Progenitor cell of endocrine pancreas (in vitro differentiated cells): ENCODE measurements at places on chromosomes 1 and 21. TPM values are rescaled to one million over a fixed set of nuclear protein-coding genes. Genes with fewer than 3 reads are reported as not detected.

Gene AMY2A
- total RNA-seq: not detected in 2 replicates

Gene CSMD2
- 0.11 and 0.38 TPM in 2 replicates for total RNA-seq

Gene OR2T35
- total RNA-seq: not detected in 2 replicates

Gene C1orf226
- 5.1 and 6.5 TPM in 2 replicates for total RNA-seq

Gene VSIG8
- 0.20 TPM in 1 of 2 replicates, not detected in the other for total RNA-seq

Gene KIF14
- 7.8 and 7.9 TPM in 2 replicates for total RNA-seq

Gene ATP6V1G3
- total RNA-seq: not detected in 2 replicates

Gene BTBD19
- total RNA-seq: 26.7 and 27.5 TPM in 2 replicates

- H3K27me3 ChIP-seq: no peaks in the 10 kb centered on the region
- H3K36me3 ChIP-seq: peaks cover 3% of the 10 kb centered on the region
- H3K4me3 ChIP-seq: no peak overlapping the region
Measured at GRCh38 chr1:156993426-156994147, 52.0 kb downstream of the ARHGEF11 start.

- no peaks in the 10 kb centered on the region for H3K27me3 ChIP-seq
- DNase-seq: no peak
- no peak overlapping the region for H3K4me3 ChIP-seq
- H3K36me3 ChIP-seq: no peaks in the 10 kb centered on the region
- no peak overlapping the region for H3K27ac ChIP-seq
- H3K4me1 ChIP-seq: peaks cover 7% of the 10 kb centered on the region
Measured at GRCh38 chr1:178434899-178435435, 61.8 kb downstream of the CLEC20A start.

DNA sequence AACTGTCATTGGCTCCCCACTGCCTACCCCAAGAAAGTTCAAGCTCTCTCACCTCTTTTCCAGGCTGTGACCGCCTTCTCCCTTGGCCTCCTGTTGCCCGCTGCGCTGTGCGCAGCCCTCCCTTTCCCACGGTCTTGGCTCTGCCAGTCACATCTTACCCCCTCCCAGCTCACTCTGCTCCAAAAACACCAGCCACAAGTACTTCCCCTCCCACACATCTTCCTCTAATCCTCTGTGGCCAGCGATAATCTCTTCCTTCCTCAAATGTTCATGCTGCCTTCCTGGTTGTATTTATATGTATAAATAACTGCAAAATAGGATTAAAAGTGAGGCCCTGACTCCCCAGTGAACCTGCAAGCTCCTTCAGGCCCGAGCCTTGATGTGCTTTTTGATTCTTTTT, 81.8 kb downstream of the AJAP1 start:
- peaks cover 16% of the 10 kb centered on the region for H3K27me3 ChIP-seq
- H3K4me1 ChIP-seq: no peaks in the 10 kb centered on the region
- H3K36me3 ChIP-seq: no peaks in the 10 kb centered on the region
- DNase-seq: no peak
- no peak overlapping the region for H3K27ac ChIP-seq

GRCh38 chr1:27658951-27659496, 13.0 kb downstream of the IFI6 start:
- H3K27me3 ChIP-seq: peaks cover 25% of the 10 kb centered on the region
- peak overlapping the region; percentile 73 for H3K27ac ChIP-seq
- DNase-seq: no peak
- no peaks in the 10 kb centered on the region for H3K36me3 ChIP-seq
- peaks cover 11% of the 10 kb centered on the region for H3K4me1 ChIP-seq

DNA sequence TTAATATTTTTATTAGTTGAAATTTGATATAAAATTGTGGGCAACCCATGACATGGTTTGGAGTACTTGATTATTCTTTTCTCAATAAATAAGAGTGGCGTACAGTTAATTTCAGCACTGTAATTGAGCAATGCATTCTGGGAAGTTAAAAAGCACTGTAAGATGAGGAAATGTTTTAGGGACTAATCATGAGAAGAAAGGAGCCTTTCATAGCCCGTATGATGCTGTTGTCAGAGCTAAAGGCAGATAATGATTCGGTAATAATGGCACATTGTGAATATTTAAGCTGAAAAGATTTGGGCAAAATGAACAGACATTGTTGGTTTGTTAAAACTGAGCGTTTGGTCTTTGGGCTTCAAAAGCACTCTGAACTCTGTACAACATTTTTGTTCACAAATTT, 139.3 kb downstream of the NFIA start:
- no peak for DNase-seq
- no peak overlapping the region for H3K4me3 ChIP-seq
- no peaks in the 10 kb centered on the region for H3K4me1 ChIP-seq
- no peaks in the 10 kb centered on the region for H3K36me3 ChIP-seq

GRCh38 chr1:60066001-60066400, 7.6 kb downstream of the C1orf87 start:
- H3K27me3 ChIP-seq: peaks cover 2% of the 10 kb centered on the region
- no peaks in the 10 kb centered on the region for H3K4me1 ChIP-seq
- no peak overlapping the region for H3K4me3 ChIP-seq
- DNase-seq: no peak
- no peaks in the 10 kb centered on the region for H3K36me3 ChIP-seq

DNA sequence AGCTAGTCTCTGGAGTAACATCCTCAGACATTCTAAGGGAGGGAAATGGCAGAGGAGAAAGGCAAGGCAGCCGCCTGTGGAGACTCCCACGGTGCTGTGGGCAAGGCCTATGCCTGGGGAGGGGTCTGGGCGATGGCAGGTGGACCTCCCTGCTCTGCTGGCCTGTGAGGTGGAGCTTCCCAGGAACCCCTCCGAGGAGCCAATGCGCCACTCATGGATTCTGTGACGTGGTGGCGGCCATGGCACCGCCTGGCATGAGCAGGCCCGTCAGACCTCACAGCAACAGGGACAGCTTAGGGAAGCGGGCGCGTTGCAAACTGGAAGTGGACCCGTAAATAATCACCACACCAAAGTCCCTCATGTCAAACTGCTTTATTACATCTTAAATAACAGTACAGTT, 6.7 kb upstream of the NADK start:
- no peaks in the 10 kb centered on the region for H3K27me3 ChIP-seq
- DNase-seq: no peak
- H3K36me3 ChIP-seq: peaks cover 22% of the 10 kb centered on the region
- H3K4me3 ChIP-seq: no peak overlapping the region
- peaks cover 12% of the 10 kb centered on the region for H3K4me1 ChIP-seq

GRCh38 chr1:41611932-41612450, 127.5 kb upstream of the EDN2 start:
- peaks cover 4% of the 10 kb centered on the region for H3K27me3 ChIP-seq
- no peaks in the 10 kb centered on the region for H3K36me3 ChIP-seq
- DNase-seq: no peak
- H3K4me1 ChIP-seq: no peaks in the 10 kb centered on the region
- H3K27ac ChIP-seq: no peak overlapping the region

DNA sequence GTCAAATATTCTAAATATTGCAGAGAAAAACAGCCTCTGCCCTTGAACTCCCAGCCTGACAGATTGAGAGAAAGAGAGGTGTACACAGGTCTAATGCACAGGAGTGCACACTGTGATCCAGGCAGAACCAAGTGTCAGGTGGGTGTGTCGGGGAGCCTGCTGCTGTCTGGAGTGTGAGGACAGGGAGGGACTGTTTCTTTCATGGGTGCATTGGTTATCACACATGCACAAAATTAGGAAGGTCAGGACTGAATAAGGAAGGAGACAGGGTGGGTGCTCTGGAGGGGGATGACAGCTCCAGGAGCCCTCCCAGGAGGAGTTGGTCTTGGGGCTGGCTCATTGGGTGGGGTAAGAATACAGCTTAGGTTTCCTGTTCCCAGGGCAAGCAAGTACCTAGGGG, 13.3 kb upstream of the PINK1 start:
- no peak overlapping the region for H3K4me3 ChIP-seq
- H3K36me3 ChIP-seq: no peaks in the 10 kb centered on the region
- no peak overlapping the region for H3K27ac ChIP-seq
- H3K4me1 ChIP-seq: no peaks in the 10 kb centered on the region
- no peak for DNase-seq
- peaks cover 13% of the 10 kb centered on the region for H3K27me3 ChIP-seq

DNA sequence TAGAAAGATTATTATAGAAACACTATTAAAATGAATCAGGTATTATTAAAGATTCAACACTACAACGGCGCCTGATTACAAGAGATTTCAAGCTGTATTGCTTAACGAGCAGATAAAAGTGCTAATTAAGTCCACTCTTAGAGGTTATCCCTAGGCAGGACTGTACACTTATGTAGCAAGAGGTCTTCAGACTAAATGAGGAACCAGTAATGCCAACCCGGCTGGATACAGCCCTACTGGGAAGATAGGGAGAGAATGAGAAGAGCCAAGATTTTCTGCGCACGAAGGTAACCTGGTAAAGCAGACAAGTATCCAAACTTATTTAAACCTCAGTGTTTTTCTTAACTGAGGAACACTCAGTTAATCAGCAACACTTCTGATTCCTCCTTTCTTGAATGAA, 115.7 kb upstream of the HIVEP3 start:
- no peak for DNase-seq
- H3K4me1 ChIP-seq: peaks cover 9% of the 10 kb centered on the region
- no peak overlapping the region for H3K27ac ChIP-seq

GRCh38 chr1:93842750-93843500, 36.1 kb downstream of the DNTTIP2 start:
- peaks cover 1% of the 10 kb centered on the region for H3K36me3 ChIP-seq
- no peak overlapping the region for H3K4me3 ChIP-seq
- DNase-seq: no peak
- H3K27me3 ChIP-seq: no peaks in the 10 kb centered on the region
- no peak overlapping the region for H3K27ac ChIP-seq

DNA sequence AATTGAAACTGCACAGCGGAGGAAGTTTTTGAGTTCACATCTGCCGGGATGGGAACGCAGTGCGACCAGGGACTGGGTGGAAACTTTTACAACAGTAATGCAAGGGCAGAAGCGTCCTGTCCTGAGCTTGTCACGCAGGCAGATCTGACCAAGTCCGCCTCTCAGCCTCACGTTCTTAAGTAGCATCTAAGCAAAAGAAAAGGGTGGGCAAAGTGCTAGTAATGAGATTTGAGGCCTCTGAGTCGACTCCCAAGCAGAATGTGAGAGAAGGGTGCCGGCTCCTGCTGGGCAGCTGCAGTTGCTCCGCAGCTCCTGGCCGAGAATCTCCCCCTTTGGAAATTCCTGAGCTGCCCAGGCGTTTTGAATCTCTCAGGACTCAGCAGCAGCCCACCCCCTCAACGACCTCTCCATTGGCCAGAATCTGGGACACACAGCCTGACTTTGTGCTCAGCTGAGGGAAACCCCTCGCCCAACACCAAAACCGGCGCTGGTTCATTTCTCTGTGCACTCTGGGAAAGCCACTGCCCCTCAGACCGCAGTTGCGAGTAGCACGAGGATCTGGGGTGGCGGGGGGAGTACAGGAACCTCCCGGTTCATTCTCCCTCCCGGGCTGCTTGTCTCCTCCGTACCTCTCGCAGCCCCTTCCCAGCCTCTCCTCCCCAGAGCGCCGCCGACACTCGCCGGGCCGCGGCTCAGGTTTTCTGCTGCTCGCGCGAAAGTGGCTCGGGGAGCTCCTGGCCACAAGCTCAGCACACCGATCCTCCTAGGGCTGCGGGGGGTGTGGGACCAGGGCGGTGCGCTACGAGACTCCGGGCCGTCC, 913 bp upstream of the S1PR1 start:
- H3K27me3 ChIP-seq: peaks cover 70% of the 10 kb centered on the region
- peak overlapping the region; percentile 91 for H3K27ac ChIP-seq
- H3K4me3 ChIP-seq: peak overlapping the region; percentile 85
- peaks cover 19% of the 10 kb centered on the region for H3K4me1 ChIP-seq
- H3K36me3 ChIP-seq: no peaks in the 10 kb centered on the region

DNA sequence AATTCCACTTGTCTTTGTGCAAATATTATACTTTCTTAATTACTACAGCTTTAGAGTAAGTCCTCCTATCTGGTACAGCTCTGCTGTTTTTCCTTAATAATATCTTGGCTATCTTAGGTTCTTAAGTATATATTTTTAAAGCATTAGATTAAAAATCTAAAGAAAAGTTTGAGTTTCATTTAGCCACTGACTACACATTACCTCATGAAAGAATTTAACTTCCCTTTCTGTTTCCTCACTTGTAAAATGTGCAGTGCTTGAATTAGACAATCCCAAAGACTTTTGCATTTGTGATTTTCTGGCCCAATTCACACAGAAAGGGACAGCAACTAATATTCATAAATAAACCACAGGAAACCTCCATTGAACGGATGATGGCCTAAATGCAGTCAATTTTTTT, 126.4 kb upstream of the SAMSN1 start:
- DNase-seq: no peak
- H3K4me3 ChIP-seq: no peak overlapping the region
- no peaks in the 10 kb centered on the region for H3K36me3 ChIP-seq
- no peaks in the 10 kb centered on the region for H3K4me1 ChIP-seq
- no peaks in the 10 kb centered on the region for H3K27me3 ChIP-seq
- H3K27ac ChIP-seq: no peak overlapping the region

GRCh38 chr1:171220581-171221054, 27.7 kb upstream of the FMO1 start:
- peak overlapping the region; percentile 95 for H3K27ac ChIP-seq
- H3K4me1 ChIP-seq: peaks cover 31% of the 10 kb centered on the region
- H3K36me3 ChIP-seq: peaks cover 1% of the 10 kb centered on the region
- no peaks in the 10 kb centered on the region for H3K27me3 ChIP-seq

GRCh38 chr1:226404063-226404903, 3.6 kb downstream of the PARP1 start:
- H3K27ac ChIP-seq: no peak overlapping the region
- H3K27me3 ChIP-seq: no peaks in the 10 kb centered on the region
- H3K4me3 ChIP-seq: no peak overlapping the region
- peaks cover 14% of the 10 kb centered on the region for H3K36me3 ChIP-seq

DNA sequence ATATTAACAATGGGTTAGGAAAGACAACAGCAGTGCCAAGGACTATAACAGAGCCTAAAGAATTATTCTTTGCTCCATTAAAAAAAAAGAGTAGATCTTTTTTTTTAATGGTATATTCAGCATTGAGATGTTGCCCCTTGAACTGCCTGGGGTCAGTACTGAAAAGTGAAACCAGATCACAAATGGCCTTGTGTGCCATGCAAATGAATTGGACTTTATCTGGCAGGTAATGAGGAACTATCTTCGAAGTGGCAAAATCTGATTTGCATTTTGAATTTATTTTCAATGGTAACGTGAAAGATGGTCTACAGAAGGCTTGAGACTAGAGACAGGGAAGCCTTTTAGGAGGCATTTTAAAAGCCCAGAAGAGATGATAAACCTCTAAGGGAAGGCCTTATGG, 21.4 kb upstream of the PKN2 start:
- no peak overlapping the region for H3K4me3 ChIP-seq
- H3K36me3 ChIP-seq: no peaks in the 10 kb centered on the region
- H3K27me3 ChIP-seq: no peaks in the 10 kb centered on the region
- peaks cover 2% of the 10 kb centered on the region for H3K4me1 ChIP-seq

DNA sequence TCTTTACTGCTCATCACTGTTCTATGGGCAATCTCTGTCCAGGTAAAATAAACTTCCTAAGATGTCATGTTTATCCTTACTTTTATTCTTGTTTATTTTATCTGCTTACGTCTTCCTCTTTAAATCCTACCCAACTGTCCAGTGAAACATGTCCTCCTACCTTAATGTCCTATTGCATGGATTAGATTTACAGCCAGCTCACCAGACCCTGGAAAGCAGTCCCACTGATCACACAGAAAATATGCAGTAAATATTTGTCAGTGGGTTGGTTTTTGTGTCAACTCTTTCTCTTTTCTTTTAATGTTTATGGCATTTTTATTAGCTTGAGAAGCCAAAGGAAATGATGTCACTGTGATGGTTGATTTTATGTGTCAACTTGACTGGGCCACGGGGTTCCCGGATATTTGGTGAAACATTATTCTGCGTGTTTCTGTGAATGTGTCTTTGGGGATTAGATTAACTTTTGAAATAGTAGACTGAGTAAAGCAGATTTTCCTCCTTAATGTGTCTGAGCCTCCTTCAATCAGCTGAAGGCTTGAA, 258.3 kb downstream of the SRGAP2C start:
- no peak overlapping the region for H3K27ac ChIP-seq
- DNase-seq: no peak
- no peak overlapping the region for H3K4me3 ChIP-seq
- H3K36me3 ChIP-seq: no peaks in the 10 kb centered on the region
- no peaks in the 10 kb centered on the region for H3K27me3 ChIP-seq
